ENCODE measurements at places on chromosomes 4 and X.

DNA sequence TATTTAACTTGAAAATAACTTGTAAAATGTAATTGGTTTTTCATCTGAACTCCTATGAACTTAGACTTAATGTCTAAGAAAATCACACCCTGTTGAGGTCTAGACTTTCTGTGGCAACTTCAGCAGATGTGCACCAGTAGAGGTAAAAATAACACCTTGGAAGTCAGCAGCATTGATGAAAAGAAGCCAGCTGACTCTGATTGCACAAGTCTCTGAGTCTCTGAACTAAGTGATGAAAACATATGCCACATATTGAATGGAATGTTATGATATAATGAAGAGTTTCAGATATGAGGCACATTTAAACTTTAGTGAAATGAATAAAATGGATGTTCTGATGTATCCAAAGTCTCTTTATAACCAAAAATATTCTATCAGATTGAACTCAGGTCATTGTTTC lies 155.4 kb downstream of the GPM6A start:
- no peak for DNase-seq

- no peak for DNase-seq
These were observed 297.4 kb upstream of the DKK2 start for GRCh38 chr4:107333518-107333917.

- no peak for DNase-seq
These were observed 15.0 kb upstream of the HPGDS start for GRCh38 chr4:94357624-94358023.

GRCh38 chr4:8028884-8029568 lies 89.4 kb upstream of the AFAP1 start:
- no peak for DNase-seq

DNA sequence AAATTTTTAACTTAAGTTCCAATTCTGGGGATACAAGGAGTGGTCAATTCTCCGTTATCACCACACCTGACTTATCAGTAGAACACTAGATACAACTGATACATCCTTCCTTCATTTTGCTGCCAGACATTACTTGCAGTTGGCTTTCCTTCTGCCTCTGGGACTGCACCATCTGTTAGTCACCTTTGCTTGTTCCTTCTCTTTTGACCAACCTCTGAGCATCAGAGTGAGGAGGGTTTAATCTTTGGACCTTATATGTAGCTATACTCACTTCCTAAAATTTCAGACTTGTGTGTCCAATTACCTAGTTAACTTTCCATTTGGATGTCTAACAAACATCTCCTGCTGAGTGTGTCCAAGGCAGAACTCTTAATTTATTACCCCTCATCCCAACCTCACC lies 330.7 kb downstream of the PTTG2 start:
- DNase-seq = no peak

GRCh38 chr4:109571494-109571893 lies 11.4 kb downstream of the MCUB start:
- DNase-seq = no peak

DNA sequence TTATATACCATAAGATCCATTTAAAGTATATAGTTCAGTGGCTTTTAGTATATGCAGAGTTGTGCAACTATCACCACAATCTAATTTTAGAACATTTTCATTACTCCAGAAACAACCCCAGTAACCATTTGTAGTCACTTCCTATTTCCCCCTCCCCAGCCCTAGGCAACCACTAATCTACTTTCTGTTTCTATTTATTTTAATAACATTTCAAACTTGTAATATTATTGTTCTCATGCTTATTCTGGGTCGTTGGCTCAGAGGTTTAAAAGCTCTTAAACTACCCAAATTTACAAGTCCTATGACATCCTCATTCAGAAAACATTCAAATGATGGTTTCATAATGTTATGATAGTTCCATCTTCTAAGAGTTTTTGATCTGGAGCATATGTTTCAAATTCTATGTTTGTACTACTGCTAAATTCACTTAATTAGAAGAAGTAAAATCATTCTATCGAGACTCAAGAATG lies 18.4 kb downstream of the XIAP start:
- DNase-seq = no peak

DNA sequence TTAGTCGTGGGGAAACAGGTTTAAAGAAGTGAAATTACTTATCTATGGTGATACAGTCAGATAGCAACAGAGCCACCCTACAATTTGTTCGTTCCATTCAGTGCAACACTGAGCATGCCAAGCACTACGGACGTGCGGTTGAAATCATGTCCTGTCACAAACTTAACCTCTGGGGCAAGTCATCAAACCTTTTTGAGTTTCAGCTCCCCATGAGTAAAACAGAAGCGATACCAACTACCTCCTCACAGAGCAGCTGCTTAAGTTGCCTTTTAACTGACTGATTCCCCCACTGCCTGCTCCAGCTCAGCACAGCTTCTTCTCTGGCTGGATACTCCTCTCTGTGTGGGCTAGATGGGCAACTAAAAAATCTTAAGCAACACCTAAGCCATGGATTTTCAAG lies 36.0 kb downstream of the LHFPL1 start:
- no peak for DNase-seq

DNA sequence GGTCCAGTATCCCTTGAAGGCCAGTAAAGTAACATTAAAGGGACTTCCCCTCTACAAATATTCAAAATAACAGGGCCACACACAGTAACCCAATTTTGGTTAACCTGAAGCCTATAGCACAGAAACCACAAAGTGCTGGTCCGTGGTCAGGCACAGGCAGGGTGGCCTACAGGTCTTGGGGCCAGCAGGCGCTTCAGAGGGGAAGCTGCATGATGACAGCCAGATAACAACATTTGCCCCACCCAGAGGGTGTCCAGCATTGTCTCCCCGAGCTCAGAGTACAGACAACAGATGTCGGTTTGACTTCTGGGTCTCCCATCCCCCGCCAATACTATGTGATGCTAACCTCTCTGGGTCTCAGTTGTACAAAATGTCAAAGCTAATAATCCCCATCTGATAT lies 51.1 kb downstream of the SH3KBP1 start:
- no peak for DNase-seq

DNA sequence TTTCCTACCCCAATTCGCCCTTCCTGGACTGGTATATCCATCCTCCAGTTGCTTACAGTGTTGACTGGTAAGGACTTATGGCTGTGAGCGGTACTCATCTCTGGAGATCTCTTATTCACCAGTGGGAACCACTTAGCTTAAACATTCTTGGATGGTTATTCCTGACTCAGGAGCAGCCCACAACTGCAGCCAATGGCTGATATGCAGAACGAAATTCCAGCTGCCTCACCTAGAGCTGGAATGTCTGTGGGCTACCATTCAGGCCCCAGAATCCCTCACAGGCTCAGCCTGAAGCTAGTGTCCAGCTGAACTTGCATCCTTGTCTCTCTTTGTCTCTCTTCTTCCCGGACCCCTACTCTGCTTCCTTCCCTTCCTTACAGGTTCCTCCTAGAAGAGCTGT lies 138.9 kb upstream of the SMIM31 start:
- DNase-seq = no peak

- no peak for DNase-seq
These were observed 20.5 kb upstream of the TMEM192 start for GRCh38 chr4:165133150-165133549.

DNA sequence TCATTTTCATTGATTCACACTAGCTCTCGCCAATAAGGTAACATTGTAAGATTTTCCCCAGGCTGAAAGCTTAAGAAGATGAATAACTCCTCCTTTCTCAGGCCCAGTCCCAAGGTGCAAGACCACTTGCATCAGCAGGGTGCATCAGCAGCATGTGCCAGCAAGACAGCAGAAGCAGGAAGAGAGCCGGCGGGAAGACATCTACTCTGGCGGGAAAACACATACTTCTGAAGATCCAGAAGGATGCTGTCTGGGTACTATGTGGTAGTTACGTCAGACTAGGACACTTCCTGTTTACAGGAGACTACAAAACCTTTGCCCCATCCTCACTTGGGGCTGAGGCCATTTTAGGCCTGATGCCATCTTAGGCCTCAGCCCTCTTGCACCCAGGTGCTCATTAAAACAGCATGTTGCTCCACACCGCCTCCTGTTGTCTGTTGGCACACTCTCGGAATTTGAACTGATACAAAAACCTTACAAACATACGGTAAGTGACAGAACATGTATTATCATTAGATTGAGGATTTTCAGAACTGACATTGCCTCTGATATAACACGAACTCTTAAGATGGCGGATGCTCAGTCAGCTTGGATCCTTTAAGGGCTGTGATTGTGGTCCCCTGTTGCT lies 886.5 kb upstream of the EPHA5 start:
- DNase-seq = no peak

- no peak for DNase-seq
These were observed 301.9 kb downstream of the TLL1 start for GRCh38 chr4:166174717-166175490.

DNA sequence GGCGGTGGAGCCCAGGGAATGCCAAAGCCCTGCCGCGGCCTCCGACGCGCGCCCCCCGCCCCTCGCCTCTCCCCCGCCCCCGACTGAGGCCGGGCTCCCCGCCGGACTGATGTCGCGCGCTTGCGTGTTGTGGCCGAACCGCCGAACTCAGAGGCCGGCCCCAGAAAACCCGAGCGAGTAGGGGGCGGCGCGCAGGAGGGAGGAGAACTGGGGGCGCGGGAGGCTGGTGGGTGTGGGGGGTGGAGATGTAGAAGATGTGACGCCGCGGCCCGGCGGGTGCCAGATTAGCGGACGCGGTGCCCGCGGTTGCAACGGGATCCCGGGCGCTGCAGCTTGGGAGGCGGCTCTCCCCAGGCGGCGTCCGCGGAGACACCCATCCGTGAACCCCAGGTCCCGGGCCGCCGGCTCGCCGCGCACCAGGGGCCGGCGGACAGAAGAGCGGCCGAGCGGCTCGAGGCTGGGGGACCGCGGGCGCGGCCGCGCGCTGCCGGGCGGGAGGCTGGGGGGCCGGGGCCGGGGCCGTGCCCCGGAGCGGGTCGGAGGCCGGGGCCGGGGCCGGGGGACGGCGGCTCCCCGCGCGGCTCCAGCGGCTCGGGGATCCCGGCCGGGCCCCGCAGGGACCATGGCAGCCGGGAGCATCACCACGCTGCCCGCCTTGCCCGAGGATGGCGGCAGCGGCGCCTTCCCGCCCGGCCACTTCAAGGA lies at the start of gene FGF2:
TSS of gene FGF2 (plus strand) at position 279 of the 705 bp plus-strand sequence. CDS start at position 623, 344 bp downstream.
- no peak for DNase-seq

- DNase-seq = no peak
These were observed 246.3 kb downstream of the PDGFC start for GRCh38 chr4:156725257-156725656.

DNA sequence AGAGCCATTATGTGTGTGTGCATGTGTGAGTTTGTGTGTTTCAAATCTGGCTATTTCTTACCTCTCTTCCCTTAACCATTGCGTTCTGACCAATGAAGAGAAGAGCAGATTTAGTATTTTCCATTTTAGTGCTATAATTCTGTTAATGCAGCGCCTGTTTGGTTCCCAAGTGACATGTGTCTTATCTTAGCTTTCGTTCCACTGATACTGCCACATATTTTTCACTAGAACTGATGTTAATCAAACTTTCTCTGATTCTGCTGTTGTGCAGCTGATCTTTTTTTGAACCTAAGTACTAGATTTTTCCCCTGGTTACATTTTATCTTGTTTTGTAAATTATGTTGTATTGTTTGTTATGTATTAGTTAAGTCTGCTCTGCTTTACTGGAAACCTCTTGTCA lies 152.9 kb upstream of the MID1 start:
- DNase-seq = no peak

- DNase-seq = no peak
These were observed 907.8 kb downstream of the STPG2 start for GRCh38 chr4:97235521-97235920.
